ENCODE measurements at places on chromosomes 12 and 14. TPM values are rescaled to one million over a fixed set of nuclear protein-coding genes. Genes with fewer than 3 reads are reported as not detected.
A peak's percentile ranks its signal among the peaks of the same experiment; 100 is the strongest.

Gene KHNYN
- 12.5 TPM for polyA plus RNA-seq

Gene RFLNA
- not detected for polyA plus RNA-seq

Gene MYL2
- polyA plus RNA-seq: not detected

GRCh38 chr14:85853996-85854526 is 324.1 kb downstream of the FLRT2 start:
- H3K4me3 ChIP-seq: no peak overlapping the region
- peaks cover 12% of the 10 kb centered on the region for H3K4me1 ChIP-seq
- no peaks in the 10 kb centered on the region for H3K36me3 ChIP-seq
- H3K27me3 ChIP-seq: no peaks in the 10 kb centered on the region
- no peak overlapping the region for H3K27ac ChIP-seq
- DNase-seq: no peak

DNA sequence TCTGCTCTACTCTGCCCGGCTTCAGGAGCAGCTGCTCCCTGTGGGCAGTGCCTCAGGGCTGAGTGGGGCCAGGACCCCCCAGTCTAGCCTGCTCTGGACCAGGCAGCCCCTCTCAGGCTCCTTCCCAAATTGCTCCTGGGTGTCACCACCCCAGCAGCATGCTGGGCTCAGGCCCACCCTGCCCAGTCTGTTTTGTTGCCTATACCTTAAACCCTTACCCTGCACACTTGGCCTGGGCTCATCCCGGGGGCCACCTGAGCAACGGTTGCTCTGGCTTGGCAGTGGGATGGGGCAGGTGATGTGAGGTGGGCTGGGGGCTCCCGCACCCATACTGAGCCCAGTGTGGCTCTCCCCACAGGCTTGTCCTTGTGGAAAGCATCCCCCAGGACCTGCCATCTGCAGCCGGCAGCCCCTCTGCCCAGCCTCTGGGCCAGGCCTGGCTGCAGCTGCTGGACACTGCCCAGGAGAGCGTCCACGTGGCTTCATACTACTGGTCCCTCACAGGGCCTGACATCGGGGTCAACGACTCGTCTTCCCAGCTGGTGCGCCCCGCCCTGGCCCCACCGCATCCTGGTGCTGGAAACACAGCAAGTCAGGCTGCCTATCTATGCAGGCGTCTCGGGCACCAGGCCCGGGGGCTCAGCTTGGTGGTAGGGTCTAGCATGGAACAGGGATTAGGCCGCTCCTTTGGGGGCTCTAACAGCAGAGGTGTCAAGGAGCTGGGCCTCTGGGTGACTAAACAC is 3.9 kb downstream of the PLD4 start:
- H3K4me3 ChIP-seq: no peak overlapping the region
- H3K4me1 ChIP-seq: no peaks in the 10 kb centered on the region
- H3K27me3 ChIP-seq: no peaks in the 10 kb centered on the region
- H3K27ac ChIP-seq: no peak overlapping the region

DNA sequence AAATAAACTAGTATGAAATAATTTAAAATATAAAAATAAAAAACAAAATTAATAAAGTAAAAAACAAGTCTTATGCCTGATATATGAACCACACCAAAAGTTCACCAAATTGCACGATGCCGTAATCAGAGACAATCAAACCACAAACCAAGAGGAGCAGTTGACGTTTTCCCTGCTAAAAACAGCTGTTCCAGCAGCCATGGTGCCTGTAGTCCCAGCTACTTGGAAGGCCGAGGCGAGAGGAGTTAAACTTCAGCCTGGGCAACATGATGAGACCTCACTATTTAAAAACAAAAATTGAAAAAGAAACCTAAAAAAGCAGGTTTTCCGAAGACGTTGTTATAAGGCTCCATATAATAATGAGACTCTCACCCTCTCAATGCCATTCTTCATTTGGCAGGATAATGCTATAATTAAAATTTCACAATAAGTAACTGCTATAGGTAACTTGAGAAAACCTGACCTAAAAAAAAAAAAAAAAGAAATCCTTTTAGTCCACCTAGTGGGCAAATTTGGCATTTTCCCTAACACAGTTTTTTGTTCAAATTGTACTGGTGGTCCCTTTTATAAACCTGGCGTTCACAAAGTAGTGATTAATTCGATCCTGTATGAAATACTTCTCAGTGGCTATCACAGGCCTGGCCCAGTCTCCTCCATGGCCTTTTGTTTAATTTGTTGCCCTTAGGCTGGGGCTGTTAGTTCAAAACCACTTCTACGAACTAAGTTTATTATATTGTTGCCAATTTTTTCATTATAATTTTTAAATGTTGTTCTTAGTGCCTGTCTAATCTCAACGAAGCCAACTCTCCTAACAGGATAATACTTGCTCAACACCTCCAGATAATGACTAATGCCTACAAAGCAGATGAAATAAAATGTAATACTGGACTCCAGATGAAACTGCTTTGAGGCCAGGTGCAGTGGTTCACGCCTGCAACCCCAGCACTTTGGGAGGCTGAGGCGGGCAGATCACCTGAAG is 62.1 kb downstream of the TNFAIP2 start:
- no peak for DNase-seq
- no peak overlapping the region for H3K4me3 ChIP-seq
- peaks cover 4% of the 10 kb centered on the region for H3K4me1 ChIP-seq
- peaks cover 14% of the 10 kb centered on the region for H3K27me3 ChIP-seq

DNA sequence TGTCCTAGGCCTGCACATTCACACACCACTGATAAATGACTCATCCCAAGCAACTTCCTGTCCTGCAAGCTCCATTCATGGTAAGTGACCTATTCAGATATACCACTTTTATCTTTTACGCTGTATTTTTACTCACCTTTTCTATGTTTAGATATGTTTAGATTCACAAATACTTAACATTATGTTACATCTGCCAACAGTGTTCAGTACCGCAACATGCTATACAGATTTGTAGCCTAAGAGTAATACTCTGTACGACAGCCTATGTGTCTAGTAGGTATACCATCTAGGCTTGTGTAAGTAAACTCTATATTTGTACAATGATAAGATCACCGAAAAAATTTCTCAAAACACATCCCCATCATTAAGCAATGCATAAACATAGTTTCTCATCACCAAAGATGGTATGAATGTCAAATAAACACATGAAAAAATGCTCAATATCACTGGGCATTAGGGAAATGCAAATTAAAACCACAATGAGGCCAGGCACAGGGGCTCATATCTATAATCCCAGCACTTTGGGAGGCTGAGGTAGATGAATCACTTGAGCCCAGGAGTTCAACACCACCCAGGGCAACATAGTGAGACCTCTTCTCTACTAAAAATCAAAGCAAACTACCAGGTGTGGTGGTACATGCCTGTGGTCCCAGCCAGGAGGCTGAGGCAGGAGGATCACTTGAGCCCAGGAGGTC is 20.7 kb downstream of the ATXN2 start:
- H3K27me3 ChIP-seq: no peaks in the 10 kb centered on the region
- no peak for DNase-seq
- peak overlapping the region; percentile 33 for H3K27ac ChIP-seq
- peaks cover 4% of the 10 kb centered on the region for H3K36me3 ChIP-seq

Measured in immature natural killer cell (primary cell).